ENCODE measurements at places on chromosomes 5 and 9.

- DNase-seq = no peak
Measured at GRCh38 chr5:57822651-57823050, 340.0 kb upstream of the ACTBL2 start.

DNA sequence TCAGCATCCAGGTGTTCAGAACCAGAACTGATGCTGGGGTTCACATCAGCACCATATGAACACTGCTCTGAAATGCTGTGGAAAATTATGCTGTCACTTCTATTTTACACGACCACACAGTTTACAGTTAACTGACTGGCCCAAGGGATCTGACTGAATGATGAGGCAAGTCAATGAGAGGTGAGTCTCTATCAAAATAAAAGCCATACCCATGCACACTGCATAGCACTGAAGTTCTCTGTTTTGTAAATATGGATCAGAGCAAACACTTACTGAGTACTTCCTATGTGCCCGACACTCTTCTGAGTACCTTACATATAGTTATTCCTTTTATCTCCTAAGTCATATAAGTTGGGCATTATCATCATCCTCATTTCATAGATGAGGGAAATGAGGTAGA, 122.8 kb downstream of the TARS1 start:
- DNase-seq = no peak

DNA sequence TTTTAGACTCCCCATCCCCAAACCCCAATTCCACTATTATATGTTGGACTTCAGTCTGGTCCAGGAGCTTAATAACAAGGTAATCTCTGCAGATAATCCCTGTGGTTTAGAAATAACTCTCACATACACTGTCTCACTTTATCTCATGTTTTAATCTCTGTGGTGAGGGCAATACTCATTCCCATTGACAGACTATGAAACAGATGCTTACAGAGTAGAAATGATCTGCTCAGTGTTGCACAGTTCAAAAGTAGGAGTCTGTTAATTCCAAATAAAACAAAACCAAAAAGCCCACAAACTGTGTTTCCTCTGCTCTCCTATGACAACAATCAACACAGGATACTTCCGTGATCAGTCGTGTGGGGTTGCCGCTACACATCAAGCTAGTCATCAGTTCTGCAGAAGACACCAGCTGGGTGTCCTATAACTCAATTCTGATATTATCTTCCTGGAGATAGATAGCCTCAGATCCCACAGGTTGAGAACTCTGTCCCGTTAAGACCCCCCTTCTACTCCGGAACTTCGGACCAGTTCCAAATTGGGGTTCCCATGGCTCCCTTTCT, 26.3 kb upstream of the FANCC start:
- DNase-seq = no peak

DNA sequence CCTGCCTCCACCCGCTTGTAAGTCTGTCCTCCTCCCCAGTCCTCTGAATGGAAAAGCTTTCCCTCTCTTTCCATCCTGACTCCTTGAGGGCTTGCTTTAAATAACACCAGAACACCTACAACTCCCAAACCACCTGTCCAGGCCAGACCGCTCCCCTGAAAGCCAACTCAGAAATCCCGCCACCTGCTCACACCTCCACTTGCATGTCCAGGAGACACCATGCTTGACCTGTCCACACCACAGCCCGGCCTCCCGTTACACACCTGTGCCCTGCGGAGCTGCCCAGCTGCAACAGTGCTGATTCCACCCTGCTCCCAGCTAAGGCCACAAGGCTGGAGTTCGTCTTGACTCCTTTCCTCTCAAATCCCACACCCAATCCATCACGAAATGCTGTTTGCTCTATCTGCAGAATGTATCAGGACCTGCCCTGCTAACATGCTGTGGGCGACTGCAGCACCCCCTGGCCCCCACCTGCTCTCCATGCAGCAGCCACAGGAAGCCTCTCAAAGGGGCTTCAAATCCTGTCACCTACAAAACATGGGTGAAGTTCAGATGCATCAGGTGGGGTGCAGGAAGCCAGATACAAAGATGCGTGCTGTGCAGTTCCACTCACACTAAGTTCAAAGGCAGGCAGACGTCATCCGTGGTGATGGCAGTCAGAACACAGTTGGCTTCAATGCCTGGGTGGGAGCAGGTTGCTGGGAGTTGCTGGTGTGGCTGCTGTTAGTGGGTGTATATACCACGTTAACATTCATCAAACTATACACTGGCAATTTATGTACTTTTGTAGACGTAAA, 166.0 kb downstream of the ROR2 start:
- DNase-seq = no peak

GRCh38 chr9:74576176-74576575, 79.0 kb downstream of the RORB start:
- no peak for DNase-seq

Data from B cell (primary cell).